ENCODE measurements at places on chromosomes 1 and 21.

DNA sequence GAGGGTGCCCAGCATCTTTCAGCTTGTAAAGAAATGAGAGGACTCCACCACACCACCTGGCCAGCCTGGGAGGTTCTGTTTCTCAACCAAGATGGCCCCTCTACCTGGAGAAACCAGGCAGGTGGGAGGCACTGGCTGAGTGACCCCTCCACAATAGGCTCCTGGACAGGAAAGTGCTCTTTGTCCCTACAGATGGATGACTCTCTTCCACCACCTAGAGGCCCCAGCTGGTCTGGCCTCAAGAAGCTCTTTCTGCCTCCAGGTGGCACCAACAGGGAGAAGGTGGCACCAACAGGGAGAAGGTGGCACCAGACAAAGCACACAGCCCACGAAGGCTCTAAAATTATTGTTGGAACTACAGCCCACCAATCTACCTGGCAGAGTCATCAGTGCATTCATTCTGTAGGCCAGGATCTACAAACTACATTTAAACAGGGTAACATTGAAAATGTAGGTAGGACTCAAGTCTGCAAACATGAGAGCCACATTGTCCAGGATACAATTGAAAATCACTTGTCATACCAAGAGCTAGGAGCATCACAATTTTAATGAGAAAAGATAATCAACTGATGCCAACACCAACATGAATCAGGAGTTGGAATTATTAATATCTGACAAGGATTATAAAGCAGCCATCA, 14.4 kb downstream of the TMPRSS3 start:
- peak; percentile 34 for DNase-seq

DNA sequence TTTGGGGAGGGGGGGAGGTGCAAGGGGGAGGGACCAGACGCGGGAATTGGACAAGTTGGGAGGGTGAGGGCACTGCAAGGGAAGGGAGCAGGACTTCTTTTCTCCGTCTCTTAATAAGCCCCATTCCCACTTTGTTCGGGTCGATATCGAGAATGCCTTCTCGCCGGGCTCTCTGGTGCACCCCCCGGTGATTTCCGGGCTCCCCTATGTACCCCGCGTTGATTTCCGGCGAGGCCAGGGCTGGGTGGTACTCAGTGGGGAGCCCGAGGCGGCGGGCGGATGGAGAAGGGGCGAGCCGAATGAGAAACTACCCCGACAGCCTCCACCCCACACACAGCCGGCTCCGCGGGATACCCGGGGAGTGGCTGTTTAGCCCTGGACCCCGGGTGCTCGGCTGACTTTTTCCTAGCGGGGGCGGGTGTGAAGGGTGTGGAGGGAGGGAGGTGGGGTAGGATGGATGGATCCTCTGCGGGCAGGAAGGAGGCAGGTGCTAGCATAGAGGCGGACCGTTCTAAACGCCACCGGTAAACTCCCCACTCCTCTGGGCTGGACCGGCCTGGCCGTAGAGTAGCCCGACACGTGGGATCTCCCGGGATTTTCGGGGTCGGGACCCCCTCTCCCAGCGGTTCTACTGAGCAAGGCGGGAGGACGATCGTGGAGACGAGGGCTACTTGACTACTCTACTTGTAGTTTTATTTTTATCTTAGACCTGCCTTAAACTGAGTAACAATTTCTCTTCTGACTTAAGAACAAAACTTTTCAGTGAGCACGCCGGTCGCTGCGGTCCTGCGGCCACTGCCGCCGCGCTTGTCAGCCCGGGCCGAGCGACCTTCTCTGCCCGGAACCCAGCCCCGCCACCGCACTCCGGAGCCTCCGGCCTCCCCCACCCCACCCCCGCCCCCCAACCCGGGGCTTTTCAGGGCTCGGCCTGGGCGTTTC, 1.0 kb downstream of the RNF220 start:
- DNase-seq, result no peak

- no peak for DNase-seq
Measured at GRCh38 chr1:39828734-39829133, 40.1 kb upstream of the BMP8B start.

GRCh38 chr1:171258429-171258828, 10.1 kb downstream of the FMO1 start:
- DNase-seq, result no peak

- no peak for DNase-seq
Measured at GRCh38 chr1:79588719-79589118, 582.2 kb upstream of the ADGRL4 start.
